ENCODE measurements at places on chromosomes 7 and 10.

GRCh38 chr7:130421684-130422083 lies 19.1 kb downstream of the CEP41 start:
- DNase-seq: no peak

DNA sequence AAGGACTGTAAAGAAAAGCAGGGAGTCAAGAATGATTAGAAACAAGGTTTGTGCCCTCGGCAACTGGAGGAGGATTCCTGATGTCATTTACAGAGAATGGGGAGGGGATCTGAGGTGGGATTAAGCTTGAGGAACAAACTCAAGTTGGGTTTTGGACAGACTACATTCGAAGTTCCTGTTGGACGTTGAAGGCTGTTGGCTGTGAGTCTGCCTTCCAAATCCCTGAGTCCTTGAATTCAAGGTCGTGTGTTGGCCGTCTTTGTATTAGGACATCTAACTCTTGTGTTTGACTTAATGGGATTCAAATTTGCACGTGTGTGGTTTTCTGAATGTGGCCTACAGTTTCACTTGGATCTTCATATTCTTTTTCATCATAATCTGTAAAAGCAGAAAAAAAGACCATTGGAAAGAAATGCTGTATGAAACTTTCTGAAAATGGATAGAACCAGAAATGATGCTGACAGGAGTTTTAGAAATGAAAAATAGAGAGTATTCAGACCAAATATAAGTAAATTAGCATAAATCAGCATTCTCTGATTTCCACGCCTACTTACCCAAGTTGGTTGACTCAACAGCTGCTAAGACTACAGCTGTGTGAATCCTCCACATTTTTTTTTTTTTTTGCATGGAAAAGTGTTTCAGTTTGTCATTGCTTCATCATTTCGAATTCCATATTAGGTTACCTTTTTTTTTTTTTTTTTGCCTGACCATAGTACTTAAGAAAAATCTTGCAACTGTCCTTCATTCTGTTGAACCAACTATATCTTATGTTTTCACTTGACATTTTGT lies 94.8 kb downstream of the KIAA1217 start:
- no peak for DNase-seq

- DNase-seq: no peak
Observed at GRCh38 chr10:47112612-47113011, 187.4 kb upstream of the GDF10 start.

GRCh38 chr7:2720024-2720423 lies 32.0 kb downstream of the AMZ1 start:
- no peak for DNase-seq

- DNase-seq: no peak
Observed at GRCh38 chr10:62430881-62431280, 56.7 kb downstream of the ZNF365 start.

- no peak for DNase-seq
Observed at GRCh38 chr7:23017309-23017708, 3.4 kb upstream of the HYCC1 start.

DNA sequence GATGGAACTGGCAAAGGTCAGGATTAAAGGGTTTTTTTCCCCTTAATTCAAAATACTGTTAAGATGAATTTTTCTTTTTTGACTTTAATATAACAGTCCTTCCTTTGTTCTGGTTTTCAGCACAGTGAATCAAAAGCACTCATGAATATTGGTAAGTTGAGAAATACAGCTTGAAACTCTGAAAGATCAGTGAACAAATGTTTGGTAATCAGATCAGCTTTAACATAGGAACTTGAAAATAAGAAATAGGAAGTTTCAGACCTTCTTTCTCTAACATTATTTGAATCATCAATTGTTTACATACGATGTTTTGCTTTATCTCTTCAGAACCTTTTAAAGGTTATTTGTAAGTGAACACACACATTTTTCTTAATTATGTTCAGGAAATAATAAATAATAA lies 90.5 kb downstream of the SGMS1 start:
- no peak for DNase-seq

- DNase-seq: no peak
Observed at GRCh38 chr10:97718659-97719142, 5.2 kb downstream of the MARVELD1 start.

DNA sequence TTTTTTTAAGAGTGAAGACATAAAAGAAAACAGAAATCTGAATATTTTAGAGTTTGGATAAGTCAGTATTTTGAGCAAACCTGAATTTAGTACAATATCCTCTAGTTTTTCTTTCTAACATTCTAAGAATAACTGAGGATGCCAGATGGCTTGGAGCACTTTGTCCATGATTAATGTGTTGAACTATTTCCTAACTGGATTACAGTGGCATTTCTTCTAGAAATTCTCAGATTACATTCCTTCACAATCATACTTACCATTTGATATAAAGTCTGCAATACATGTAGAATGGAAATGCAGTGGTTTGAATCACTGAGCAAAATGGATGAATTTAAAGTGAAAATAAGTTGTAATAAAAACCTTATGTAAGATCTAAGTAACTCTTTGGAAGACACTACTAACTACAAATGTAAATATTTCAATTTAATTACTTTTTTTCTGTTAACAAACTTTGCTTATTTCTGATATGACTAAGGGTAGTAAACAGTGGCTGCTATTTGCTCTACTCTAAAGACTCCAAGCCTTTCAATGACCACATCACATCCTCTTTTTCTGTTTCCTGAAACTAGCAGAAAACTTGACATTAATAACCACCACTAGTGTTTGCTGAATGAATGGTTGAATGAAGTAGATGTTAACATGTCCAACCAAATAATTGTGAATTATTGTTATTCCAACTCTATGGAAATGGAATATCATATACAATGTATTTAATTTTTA lies 102.8 kb downstream of the PRKG1 start:
- no peak for DNase-seq

DNA sequence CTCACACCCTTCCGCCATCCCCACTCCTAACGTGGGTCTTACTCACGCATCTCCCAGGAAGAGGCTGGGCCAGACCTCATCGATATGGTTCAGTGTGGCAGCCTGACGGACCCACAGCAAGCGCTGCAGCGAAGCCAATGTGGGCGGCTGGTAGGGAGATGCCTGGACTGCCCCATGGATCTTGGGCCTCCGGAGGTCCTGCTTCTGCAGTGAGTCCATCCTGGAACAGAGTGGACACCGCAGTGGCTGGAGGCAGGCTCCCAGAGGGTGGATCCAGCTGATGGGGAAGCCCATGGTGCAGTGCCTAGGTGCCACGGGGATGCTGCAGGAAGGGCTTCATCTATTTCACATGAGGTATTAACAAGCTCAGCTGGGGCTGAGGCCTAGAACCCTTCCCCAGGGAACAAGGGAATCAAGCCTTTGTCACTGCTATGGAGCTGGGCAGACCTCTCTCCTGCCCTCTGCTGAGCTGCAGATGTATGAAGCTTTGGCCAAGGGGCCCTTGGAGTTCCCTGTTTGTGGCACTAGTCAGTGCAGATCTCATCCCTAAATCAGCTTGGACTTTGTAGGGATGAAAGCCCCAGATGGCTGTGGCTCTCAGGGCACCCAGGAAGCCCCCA lies 13.7 kb upstream of the SAMD8 start:
- no peak for DNase-seq

- DNase-seq: no peak
Observed at GRCh38 chr10:44792119-44792775, 118.9 kb upstream of the TMEM72 start.

- DNase-seq: no peak
Observed at GRCh38 chr7:132491391-132491945, 84.8 kb downstream of the PLXNA4 start.

DNA sequence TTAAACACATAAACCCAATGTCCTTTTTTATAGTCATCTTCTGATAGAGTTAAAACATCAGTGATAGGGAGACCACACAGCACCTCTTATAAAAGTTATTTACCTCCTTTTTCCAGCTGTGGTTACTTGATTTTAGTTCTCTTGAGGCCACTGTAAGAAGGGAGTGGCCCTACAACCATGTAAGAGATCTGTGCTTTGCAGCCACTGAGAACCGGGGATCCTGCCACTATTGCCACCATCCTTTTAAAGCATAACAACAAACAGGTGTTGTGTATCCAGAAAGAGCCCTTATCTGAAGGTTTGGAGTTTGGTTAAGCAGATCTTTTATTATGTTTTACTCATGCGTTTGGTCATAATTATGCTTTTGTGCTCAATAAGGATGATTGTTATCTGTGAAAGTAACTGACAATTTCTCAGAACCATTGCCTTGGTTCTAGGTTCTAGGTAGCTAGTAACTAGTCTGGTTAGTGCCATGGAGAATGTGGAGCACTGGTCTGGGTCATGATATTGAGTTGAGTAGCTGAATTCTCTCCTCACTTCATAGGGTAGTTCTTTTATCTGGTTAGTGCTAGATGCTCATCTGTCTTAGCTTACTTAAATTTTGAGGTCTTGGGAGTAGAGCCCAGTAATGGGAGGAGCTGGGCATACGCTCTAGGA lies 56.5 kb downstream of the ST7 start:
- DNase-seq: no peak

GRCh38 chr7:108824840-108825580 lies 255.3 kb downstream of the DNAJB9 start:
- DNase-seq: no peak

DNA sequence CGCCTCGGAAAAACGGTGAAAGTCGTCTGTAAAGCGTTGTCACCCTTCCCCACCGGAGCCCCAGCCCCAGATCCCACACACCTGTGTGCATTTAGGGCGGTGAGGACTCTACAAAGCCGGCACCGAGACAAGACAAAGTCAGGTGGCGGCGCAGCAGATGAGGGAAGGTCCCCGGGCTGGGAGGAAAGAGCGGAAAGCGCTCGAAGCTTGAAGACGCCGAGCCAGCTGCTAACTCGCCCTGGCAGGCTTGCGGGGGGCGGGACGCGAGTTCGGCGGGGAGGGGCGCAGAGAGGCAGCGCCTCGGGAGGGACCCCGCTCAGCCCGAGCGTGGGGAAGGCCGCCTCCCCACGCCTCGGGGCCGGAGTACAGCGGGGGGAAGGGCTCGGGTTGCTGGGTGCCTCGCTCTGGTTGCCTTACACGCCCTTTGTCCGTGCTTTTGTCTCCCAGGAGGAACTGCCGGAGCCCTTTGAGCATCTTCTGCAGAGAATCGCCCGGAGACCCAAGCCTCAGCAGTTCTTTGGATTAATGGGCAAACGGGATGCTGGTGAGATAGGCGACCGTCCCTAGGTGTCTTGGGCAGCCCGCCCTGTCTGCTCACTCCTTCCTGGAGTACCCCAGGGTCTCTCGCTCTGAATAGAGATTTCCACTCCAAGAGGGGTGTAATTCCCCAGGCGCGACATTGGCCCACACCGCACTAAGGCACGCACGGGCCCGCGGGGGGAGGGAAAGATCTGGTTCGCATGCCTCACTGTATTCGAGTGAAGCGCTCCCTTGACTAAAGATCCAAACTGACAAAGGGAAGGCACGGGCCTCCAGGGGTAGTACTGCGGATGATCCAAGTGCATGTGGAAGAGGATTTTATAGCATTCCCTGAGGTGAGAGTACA lies 1.6 kb downstream of the TAC1 start:
- DNase-seq: no peak

DNA sequence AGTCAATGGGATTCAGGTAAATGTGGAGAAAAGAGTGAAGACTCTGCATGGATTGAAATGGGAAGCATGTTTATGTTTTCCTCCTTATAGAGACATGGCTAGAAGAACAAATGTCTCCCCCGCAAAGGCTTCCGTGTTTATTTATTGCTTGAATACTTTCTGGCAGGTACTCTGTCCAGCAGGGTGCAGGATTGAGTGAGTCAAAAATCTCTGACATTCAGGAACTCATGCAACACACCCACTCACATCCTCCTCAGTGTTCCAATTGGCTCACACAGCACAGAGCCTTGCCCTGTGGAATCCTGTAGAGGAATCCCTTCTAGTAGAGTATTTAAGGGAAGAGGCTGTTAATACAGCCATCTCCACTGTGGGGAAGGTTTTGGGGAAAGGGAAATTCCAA lies 290.3 kb upstream of the VWC2 start:
- no peak for DNase-seq

GRCh38 chr7:17584822-17585221 lies 286.4 kb downstream of the AHR start:
- DNase-seq: no peak

GRCh38 chr7:94903971-94904370 lies 3.4 kb upstream of the PPP1R9A start:
- no peak for DNase-seq

DNA sequence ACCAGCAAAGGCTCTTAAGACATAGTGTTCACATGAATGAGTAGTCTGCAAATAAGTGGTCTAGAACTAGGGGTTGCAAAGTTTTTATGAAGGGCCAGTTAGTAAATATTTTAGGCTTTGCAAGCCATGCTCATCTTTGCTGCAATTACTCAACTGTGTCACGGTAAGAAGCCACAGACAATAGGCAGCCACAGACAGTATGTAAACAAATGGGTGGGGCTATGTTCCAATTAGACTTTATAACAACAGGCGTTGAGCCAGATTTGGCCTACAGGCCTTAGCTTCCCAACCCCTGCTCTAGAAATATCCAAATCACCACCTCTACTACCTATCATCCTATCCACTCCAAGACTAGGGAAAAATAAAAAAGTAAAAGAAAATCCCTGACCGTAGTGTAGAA lies 9.2 kb downstream of the IKZF5 start:
- no peak for DNase-seq

GRCh38 chr10:117352724-117353123 lies 22.5 kb downstream of the PDZD8 start:
- DNase-seq: no peak

- DNase-seq: no peak
Observed at GRCh38 chr7:99133766-99134564, 9.9 kb downstream of the SMURF1 start.

GRCh38 chr10:70694418-70695141 lies 22.3 kb downstream of the ADAMTS14 start:
- no peak for DNase-seq

DNA sequence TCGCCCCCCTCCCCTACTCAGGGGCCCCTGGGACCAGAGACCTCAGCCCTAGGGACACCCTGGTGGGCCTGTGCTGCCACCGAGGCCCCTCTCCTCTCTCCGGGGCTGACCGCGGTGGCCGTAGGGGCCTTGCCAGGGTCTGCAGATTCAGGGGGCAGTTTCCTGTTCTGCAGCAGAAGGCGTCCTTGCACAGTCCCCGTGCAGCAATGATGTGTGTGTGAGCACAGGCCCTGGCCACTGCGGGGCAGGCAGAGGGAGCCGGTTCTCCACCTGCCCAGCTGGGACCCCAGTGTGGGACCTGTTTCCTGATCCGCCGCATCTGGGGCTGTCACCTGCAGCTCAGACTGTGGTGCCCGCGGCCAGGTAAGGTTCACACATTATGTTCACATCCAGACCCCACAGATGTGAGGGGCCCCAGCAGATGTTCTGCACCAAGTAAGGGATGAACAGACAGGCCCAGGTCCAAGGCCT lies 60.7 kb upstream of the DNAJB6 start:
- no peak for DNase-seq

- DNase-seq: no peak
Observed at GRCh38 chr10:90849956-90850749, 7.7 kb downstream of the HTR7 start.

- peak; percentile 1 for DNase-seq
Observed at GRCh38 chr10:26556748-26557640, 118.9 kb downstream of the APBB1IP start.

All from activated naive CD4-positive, alpha-beta T cell (primary cell).